ENCODE measurements at places on chromosomes 4 and X.

GRCh38 chr4:186772936-186773487, 49.4 kb upstream of the FAT1 start:
- DNase-seq = no peak

GRCh38 chr4:165369522-165369921, 9.3 kb upstream of the CPE start:
- DNase-seq = no peak

GRCh38 chr4:25972984-25973745, 59.1 kb downstream of the SMIM20 start:
- no peak for DNase-seq

DNA sequence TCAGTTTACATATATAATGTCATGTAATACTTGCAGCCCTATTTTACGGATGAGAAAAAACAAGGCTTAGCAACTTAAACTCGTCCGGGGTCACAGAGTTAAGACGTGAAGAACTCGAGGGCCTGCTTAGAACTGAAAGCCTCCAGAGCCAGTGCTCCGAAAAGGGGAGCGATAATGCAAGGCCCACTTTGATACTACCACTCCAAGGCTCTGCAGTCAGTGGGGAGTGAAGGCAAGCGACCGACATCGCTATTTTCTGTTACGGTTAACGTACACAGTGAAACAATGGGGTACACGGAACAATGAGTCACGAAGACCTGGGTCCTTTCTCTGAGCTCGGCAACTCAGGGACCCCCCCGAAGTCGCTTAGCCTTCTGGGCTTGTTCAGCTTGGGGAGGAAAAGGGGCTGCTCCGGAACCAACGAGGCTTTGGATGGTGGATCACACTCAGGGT, 965 bp downstream of the PPA2 start:
- DNase-seq = no peak

Data from endothelial cell of umbilical vein (primary cell).